ENCODE measurements at places on chromosomes 2 and 18.

DNA sequence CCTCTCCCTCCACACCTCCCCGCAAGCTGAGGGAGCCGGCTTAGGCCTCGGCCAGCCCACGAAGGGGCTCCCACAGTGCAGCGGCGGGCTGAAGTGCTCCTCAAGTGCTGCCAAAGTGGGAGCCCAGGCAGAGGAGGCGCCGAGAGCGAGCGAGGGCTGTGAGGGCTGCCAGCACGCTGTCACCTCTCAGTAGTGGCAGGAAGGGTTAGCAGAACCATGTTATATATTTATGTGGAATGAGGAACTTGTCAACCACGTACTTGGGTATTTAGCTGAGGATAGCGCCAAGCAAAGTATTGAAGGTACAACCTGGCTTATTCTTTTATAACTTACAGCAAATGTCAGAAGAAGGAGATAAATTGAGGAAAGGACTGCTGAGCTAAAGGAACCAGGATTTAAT is 144.1 kb upstream of the MGAT5 start:
- DNase-seq = no peak

GRCh38 chr18:22170421-22171257 is 1.2 kb downstream of the GATA6 start:
- no peak for DNase-seq

DNA sequence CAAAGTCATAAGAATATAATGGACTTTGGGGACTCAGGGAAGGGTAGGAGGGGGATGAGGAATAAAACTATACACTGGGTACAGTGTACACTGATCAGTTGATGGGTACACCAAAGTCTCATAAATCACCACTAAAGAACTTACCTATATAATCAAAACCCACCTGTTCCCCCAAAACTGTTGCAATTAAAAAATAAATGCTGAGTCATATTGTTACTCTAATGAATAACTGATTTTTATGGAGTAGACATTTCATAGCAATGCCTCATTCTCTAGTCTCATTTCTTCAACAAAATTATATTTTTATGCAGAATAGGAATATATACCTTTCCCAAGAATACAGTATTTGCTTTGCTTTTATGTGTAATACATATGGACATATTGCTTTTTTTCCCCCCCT is 181.2 kb downstream of the ST6GAL2 start:
- no peak for DNase-seq

DNA sequence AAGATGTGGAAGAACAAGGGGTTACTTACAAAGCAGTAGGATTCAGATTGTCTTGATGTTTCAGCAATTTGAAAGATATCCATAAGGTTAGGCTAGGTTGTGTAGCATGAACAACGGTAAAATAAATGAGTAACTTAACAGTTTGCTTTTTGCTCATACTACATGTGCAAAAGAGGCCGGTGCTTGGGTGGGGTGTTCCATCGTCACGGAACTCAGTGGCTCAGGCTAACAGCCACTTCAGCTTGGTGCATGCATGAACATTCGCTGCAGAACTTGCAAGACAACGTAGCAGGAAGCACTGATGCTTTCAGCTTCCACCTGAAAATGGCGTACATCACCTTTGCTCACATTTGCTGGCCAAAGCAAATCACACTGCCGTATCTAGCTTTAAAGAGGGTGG is 407.3 kb upstream of the CDH20 start:
- no peak for DNase-seq

- DNase-seq = no peak
These were observed 156.7 kb upstream of the HDAC4 start for GRCh38 chr2:239557516-239557915.

Measured in stimulated activated CD8-positive, alpha-beta memory T cell treated with anti-CD3 and anti-CD28 coated beads, Interleukin-15, amount 100 ng/mL, for 24 hours (primary cell).